ENCODE measurements at places on chromosomes 6 and 20. TPM values are rescaled to one million over a fixed set of nuclear protein-coding genes. Genes with fewer than 3 reads are reported as not detected.

DNA sequence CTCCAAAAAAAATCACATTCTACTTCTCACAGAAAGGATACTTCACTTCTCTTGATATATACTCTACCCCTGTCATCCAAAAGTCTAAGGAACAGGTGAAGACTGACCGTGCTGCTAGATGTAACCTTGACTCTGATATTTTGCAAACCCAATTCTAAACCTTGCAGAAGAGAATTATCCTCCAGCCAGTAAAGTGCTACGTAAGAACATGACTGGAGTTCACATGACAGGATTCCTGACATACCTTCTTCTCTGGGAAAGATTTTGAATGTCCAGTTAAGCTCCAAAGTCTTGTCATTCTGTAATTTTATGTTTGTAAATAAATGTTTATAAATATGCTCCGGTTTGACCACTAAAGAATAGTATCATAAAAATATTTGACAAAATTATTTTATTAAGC is 35.8 kb downstream of the BTBD9 start:
- DNase-seq: peak; percentile 11

The TAGAP gene
- not detected for total RNA-seq

The GTPBP2 gene
- total RNA-seq: 111 TPM

- peak; percentile 75 for DNase-seq
Observed at GRCh38 chr6:158853072-158853879, 34.1 kb upstream of the EZR start.

DNA sequence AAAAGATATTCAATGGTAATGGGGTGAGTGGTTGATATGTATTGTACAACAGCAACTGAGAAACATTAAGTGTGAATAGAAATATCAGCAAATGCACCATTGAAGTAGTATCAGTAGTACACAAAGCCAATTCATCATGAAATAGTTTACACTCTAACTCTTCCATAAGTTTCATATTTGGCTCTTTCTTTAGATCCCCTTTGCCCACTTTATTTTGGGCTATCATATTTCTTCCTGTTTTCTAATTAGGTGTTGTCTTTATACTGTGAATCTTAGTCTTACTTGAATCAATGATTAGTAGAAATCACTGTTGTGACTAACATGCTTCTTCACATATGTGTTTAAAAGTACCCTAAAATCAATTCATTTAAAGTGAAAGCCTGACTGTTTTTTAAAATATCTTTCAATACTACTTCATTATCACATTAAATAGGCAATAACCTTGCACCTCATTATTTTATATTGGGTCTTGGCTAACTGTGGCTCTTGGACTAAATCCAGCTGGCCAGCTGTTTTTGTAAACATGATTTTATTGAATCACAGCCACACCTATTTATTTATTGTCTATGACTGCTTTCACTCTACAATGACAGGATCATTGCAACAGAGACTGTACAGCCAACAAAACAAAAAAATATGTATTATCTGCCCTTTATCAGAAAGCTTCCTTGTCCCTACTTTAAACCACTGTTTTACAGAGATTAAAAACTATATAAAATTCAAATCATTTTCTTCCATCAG is 38.9 kb downstream of the EYS start:
- no peak for DNase-seq

DNA sequence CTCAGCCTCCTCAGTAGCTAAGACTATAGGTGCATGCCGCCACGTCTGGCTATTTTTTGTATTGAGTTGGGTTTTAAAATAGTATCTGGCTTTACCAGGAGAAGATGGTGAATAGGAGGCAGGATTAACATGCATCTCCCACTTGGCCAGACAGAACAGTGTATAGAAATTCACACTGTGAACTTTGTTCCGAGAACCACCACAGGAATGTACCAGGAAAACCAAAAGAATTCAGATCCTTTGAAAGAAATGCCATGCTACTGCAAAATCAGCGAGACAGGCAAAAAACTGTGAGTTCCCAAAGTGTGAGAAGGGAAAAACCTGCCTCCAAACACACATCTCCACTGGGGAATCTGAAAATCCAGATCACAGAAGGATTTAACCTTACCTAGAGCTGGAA is 327.6 kb downstream of the NKAIN2 start:
- DNase-seq: peak; percentile 70

GRCh38 chr6:15148356-15148946 is 97.4 kb upstream of the JARID2 start:
- peak; percentile 77 for DNase-seq

- DNase-seq: no peak
Observed at GRCh38 chr20:17809362-17810061, 109.7 kb downstream of the BANF2 start.

DNA sequence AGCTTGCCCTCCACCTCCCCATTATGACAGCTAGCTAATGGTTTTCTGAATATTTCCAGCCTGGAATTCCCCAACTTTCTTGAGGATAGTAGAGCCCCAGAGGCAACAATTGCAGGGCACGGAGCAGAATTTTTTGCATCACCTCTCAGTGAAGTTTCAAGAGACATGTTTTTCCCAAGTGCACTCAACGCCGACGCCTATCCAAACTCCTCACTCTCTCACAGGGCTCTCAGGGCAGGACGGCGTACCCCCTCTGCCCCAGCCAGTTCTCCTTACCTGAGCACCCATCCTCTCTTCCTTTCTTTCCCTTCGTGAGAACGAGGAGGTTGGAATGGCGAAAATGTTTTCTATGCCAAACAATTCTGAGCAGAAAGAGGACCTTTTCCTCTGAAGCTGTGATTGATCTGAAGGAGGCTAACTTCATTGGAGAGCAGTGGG is 83.1 kb upstream of the FOXQ1 start:
- no peak for DNase-seq

DNA sequence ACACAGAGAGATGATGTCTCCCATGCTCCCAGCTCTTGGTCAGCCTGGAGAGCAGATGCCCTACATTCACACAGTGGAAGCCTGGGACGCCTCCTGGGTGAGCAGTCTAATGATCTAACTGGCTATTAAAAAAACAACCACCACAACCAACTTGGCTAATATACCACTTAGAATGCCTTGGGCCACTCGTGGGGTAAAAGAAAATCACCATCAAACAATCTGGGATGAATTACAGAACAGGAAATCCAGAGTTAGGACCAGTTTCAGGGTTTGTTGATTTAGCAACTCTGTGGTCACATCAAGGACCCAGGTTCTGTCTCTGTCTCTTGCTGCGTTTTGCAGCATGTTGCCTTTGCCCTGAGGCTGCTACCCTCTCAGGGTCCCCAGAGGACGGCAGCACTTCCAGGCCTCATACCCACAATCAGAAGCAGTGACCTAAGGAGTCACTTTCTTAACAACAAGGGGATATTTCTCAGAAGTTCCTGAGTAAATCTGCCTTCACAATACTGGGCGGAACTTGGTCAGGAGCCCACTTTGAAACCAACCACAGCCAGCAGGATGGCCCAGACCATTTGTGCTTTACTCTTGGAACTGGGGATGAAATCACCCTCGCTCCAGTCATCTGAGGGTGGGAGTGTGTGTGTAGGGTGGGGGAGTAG is 118.7 kb downstream of the CLIC5 start:
- peak; percentile 48 for DNase-seq

The SLC22A23 gene
- 5.1 TPM for total RNA-seq

The KIAA1755 gene
- total RNA-seq: 2.8 TPM

- DNase-seq: peak; percentile 57
Observed at GRCh38 chr6:73388800-73389512, 5.7 kb upstream of the DDX43 start.

The PNPLA1 gene
- not detected for total RNA-seq

DNA sequence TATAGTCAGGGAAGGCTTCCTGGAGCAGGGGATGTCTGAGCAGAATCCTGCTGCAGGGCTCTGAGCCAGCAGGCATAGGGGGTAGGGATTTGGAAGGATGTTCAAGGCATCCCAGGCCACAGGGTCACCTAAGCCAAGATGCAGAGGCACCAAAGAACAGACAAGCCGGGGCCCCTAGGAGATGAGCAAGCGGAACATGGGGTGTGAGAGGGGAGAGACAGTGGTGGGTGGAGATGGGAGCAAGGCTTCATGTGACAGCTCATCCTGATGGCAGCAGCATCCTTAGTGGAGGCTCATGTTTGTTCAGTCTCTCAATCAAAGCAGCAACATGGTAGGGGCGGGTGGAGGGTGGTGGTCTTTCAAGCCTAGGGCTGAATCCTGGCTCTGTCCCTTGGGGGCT is 29.8 kb upstream of the TCP11 start:
- no peak for DNase-seq

The TFAP2A gene
- total RNA-seq: not detected

DNA sequence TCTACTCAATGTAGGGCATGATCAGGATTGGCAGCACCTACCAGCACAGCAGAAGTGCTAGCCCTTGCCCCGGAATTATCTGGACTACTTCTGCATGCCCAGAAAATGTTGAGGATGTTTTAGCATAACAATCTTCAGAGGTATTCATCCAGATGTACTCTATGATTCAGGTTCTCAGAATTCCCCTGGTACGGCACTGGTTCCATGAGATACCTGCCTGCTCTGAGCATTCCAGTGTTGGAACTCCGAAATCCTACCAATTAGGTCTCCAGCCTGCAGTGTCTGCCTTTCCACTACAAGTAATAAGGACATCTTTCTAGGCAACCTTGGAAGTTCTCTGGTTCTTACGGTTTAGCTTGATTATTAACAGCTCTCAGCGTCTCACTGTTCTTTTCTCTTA is 554.5 kb downstream of the HACE1 start:
- no peak for DNase-seq

- no peak for DNase-seq
Observed at GRCh38 chr20:60752741-60753420, 499.2 kb upstream of the CDH4 start.

DNA sequence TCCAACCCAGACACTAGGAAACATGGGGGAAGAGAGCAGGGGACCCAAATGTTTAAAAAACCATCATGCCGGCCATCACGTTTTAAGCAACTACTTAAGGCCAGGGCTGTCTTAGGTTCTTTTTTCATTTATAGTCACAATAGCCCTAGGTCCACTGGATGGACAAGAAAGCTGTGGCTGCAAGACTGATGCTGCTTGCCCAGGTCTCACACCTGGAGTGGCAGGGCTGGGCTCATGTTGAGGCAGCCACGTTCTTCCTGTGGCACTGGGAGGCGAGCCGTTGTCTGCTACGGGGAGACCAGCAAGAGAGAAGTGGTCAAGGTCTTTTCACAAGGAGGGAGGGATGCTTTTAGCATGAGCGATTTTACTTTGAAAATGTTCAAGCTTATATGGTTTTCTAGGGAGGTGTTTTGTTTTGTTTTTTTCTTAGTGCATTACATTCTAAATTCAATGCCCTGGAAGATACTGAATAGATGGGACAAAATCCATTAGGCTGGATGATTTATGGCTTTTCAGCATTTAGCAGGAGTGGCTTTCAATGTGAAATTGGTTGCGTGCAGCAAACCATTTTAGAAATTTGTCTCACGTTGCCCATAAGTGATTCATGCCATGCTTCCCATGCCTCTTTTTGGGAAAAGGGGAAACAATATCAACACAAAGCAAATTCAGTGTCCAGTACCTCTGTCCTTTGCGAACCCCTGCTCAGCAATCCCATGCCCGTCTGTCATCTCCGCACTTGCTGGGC is 106.6 kb upstream of the SNX9 start:
- DNase-seq: no peak

- no peak for DNase-seq
Observed at GRCh38 chr20:50592282-50593004, 82.3 kb downstream of the PTPN1 start.

DNA sequence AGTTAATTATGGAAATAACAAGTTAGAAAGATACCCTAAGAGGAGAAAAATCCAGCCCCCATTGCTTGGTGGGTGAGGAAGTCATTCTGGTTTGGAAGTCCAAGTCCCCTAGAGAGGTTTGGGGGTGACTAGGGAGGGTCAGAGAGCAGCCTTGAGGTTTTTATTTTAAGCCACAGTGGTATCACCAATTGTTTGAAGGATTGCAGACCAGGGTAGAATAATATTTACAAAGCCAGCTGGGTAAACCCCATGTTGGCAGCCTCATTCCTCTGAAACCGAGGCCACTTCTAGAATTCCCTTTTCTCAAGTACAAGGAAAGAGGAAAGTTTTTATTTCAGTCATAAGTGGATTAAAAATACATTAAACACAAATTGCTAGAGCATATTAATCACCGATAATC is 99.7 kb downstream of the TMEM170B start:
- DNase-seq: no peak

The ADTRP gene
- total RNA-seq: 1.3 TPM

DNA sequence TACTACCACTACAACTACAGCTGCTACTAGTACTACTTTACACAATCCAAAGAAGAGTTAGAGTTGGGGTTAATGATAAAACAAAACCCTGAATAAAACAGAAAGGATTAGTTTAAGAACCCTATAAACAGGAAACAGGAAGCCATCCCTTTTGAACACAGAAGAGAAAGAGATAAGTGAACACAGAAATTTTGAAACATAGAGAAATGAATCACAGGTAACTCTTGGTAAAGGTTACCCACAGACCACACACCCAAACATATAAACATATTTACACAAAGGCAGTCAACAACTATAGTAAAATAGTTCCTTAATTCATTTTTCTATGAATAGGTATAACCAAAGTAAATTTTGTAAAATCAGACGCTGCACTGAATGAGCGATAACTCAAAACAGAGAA is 98.1 kb downstream of the RNGTT start:
- no peak for DNase-seq

DNA sequence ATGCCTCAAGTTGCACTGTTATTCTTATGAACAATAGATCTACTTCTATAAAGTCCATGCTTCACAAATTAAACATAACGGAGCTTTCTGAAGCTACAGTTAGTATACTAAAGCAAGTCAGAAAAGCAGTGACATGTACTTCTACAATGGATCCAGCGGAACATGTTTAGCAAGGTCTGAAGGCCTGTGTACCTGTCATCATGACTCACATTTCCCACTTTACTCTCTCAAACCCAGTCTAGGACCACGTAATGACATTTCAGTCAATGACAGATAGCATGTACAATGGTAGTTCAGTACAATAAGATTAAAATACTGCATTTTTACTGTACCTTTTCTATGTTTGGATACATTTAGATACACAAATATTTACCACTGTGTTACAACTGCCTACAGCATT is 132.1 kb downstream of the MMS22L start:
- DNase-seq: no peak

GRCh38 chr6:13810688-13811446 is 3.5 kb downstream of the MCUR1 start:
- DNase-seq: peak; percentile 14

The MATN4 gene
- total RNA-seq: under 0.01 TPM

GRCh38 chr20:31945785-31946184 is 6.1 kb downstream of the PDRG1 start:
- DNase-seq: peak; percentile 6
